Activated T-cell treated with anti-CD3 and anti-CD28 coated beads, Interleukin-2, amount 50 U/mL, for 72 hours (primary cell): ENCODE measurements at places on chromosomes 11 and 22. TPM values are rescaled to one million over a fixed set of nuclear protein-coding genes. Genes with fewer than 3 reads are reported as not detected.

Gene PARVG
- 81.5 TPM for total RNA-seq

Gene DLG2
- total RNA-seq = 5.3 TPM

Gene BEST1
- 4.1 TPM for total RNA-seq

Gene SYT7
- not detected for total RNA-seq

Gene OR5P2
- total RNA-seq = not detected

Gene SLC22A9
- total RNA-seq = not detected

Gene IFTAP
- total RNA-seq = 3.9 TPM

Gene AQP11
- 0.22 TPM for total RNA-seq

Gene TSKU
- total RNA-seq = 1.4 TPM

Gene KCNJ1
- not detected for total RNA-seq

Gene MOGAT2
- total RNA-seq = not detected

Gene RAB39A
- total RNA-seq = 0.39 TPM

Gene YIF1A
- total RNA-seq = 50.8 TPM

Gene ACR
- not detected for total RNA-seq

Gene KCTD21
- 22.4 TPM for total RNA-seq
